ENCODE measurements at places on chromosomes 3 and 15.

GRCh38 chr15:26081758-26082220, 218.7 kb upstream of the ATP10A start:
- no peak for DNase-seq

DNA sequence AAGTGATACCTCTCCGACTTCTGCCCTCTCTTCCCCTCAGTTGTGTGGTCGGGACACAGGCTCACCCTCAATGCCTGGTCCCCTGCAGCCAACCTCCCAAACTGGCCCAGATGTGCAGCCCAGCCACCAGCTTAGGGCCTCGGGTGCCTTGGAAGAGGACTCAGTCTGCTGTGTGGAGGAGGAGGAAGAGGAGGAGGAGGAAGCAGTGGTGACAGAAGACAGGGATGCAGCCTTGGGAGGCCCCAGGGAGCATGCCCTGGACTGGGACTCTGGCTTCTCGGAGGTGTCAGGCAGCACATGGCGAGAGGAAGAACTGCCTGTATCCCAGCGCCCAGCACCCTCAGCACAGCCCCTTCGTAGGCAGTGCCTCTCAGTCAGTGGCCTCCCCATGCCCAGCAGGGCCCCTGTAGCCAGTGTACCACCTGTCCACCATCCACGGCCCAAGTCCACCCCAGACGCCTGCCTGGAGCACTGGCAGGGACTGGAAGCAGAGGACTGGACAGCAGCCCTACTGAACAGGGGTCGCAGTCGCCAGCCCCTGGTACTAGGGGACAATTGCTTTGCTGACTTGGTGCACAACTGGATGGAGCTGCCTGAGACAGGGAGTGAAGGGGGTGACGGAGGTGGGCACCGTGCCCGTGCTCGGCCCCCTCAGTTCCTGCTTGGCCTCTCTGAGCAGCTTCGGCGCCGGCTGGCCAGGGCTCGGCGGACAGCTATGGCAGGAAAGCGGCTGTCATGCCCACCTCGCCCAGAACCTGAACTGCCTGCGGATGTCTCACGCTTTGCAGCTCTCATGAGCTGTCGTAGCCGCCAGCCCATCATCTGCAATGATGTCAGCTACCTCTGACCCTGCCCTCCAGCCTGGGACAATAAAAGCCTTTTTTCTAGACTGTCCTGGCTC, 1.3 kb downstream of the INKA1 start:
- DNase-seq: no peak

DNA sequence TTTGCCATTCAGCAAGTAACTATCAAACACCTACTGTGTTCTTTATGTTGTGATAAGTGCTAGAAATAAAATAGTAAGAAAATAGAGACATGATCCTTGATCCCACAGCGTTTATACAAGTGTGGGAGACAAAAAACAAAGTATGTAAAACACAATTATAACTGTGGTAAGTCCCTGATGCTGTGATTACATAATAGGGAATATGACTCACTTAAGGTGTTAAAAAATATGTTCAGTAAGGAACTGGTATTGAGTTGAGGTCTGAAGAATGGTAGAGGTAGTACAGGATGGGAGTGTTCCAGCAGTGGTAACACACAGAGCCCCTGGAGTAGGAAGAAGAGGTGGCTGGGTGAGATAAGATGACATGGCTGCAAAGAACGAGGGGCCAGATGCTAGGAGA, 132.1 kb upstream of the TMC3 start:
- no peak for DNase-seq

DNA sequence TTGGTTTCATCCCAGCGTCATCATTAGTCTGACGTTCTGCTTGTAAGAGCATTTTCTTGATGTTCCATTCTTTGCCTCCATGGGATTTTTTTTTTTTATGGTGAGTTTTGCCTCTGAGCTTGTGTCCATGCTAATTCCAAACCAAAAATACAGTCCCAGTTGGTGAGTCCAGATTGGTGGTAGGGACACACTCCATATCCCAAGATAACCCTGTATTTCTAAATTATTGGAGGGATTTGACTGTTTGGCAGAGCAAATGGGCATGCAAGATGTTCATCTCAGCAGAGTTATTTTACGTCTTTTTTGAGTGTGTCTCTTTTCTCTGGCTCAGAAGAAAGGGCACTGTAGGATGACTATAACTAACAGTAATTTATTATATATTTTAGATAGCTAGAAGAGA, 526.8 kb upstream of the CFAP20DC start:
- no peak for DNase-seq

GRCh38 chr3:187572441-187572840, 97.8 kb downstream of the SST start:
- no peak for DNase-seq

GRCh38 chr3:126342991-126343648, 14.1 kb downstream of the KLF15 start:
- no peak for DNase-seq

GRCh38 chr3:40043444-40043755, 234.0 kb downstream of the MYRIP start:
- no peak for DNase-seq

- no peak for DNase-seq
These were observed 463.9 kb upstream of the ADAMTS9 start for GRCh38 chr3:65151666-65152065.

DNA sequence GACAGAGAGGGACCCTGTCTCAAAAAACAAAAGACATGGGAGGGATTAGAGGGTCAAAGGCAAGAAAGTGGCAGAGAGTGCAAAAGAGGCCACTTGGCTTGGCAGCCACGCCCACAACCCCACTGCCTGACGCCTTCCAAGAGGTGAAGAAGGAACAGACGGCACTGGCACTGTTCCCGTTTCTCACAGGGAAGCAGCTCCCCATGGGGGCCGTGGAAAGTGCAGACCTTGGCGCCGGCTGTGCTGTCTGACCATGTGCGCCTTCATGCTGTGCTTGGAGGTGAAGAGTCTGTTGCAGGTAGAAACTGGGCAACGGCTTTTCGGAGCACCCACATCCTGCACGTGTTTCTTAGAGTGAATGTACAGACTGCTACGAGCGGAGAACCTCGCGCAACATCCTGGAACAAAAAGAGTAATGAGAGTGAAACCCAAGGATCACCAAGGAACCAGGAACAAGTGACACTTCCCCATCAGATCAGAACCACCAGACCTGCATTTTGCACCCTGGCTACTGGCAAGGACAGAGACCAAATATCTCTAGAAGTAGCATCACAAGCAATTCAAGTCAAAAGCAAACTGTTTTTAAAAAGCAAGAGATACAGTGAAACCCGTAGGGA, 9.7 kb downstream of the ZXDC start:
- no peak for DNase-seq

DNA sequence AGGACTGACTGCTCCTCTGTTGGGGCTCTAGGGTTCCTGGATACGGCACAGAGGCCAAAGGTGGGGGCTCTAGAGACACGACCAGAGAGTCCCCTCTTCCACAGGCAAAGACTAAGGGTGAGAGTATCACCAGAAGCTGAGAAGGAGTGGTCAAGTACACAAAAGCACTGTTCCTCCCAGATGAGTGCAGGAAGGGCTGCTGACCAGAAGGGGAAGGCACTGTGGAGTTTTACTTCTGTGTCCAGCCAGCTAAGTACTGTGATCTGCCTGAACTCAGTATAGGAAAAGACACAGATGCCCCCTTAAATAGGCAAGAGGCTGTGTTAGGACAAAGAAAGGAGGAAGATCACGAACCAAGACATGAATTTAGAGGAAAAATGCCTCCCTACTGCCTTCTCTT, 11.7 kb downstream of the MRPS11 start:
- DNase-seq: no peak

- DNase-seq: no peak
These were observed 10.5 kb upstream of the SH3GL3 start for GRCh38 chr15:83436513-83437158.

- DNase-seq: no peak
These were observed 1021.0 kb upstream of the SEMA6D start for GRCh38 chr15:46696281-46696680.

GRCh38 chr3:172530101-172530561, 6.9 kb upstream of the TNFSF10 start:
- no peak for DNase-seq

- DNase-seq: no peak
These were observed 3.7 kb downstream of the TMEM42 start for GRCh38 chr3:44865272-44866035.

- no peak for DNase-seq
These were observed 106.5 kb downstream of the NR2E3 start for GRCh38 chr15:71916834-71917233.

DNA sequence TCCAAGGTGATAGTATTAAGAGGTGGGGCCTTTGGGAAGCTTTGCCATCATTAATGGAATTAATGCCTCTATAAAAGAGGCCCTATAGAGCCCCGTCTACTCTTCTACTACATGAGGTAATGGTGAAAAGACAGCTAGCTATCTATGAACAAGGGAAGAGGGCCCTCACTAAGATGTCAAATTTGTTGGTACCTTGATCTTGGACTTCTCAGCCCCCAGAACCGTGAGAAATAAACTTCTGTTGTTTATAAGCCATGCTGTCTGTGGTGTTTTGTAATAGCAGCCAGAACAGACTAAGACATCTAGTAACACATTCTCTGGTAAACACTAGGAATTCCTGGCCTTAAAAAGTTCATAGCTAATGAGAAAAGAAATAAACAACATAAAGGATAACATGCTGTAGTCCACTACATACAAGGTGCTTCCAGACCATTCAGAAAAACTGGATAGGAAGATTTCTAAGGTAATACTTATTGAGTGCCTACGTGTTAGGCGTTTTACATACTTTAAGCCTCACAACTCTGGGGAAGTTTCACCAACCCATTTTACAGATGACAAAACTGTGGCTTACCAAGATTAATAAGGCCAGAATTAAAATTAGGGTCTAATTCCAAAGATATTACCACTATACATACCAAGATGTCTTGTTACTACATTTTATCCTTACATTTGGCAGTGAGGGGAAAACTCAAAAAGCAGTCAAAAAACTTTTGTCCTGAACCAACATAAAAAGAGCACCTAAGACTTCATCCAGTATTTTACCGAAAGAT, 3.2 kb downstream of the UBE3A start:
- DNase-seq: no peak

- DNase-seq: no peak
These were observed 8.6 kb downstream of the LTF start for GRCh38 chr3:46456118-46456517.

DNA sequence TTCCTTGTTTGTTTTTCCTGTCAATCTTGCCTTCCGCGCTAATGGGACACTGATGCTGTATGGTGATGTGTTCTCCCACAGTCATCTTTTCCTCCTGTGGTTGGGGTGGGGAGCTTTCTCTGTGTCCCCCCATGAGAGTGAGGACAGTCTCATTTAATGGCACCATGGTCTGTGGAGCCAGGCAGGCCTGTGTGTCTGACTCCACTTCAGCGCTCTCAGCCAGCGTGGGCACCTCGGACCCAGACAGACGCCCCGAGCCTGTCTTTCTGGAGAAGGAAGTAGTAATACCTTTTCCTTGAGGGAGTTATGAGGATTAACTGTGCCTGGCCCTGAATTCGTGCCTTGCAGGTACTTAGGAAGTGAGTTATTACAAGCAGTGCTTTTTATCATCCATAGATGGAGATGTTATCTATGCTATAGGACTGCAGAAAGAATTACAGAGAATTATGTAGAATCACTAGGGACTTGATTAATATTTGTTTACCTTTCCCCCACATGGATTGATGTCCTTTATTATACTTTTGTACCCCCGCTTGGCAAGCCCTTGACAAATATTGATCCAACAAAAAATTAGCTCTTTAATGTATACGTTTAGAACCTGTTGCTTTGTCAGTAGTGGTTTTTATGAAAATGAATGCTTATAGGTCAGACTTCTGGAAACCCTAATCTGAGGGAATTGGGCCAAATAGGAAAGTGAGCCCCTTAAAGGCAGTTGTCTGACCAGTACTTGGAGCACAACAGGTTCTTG, 152.4 kb downstream of the PGPEP1L start:
- DNase-seq: no peak
